ENCODE measurements at places on chromosomes 4 and X.
A peak's percentile ranks its signal among the peaks of the same experiment; 100 is the strongest.

DNA sequence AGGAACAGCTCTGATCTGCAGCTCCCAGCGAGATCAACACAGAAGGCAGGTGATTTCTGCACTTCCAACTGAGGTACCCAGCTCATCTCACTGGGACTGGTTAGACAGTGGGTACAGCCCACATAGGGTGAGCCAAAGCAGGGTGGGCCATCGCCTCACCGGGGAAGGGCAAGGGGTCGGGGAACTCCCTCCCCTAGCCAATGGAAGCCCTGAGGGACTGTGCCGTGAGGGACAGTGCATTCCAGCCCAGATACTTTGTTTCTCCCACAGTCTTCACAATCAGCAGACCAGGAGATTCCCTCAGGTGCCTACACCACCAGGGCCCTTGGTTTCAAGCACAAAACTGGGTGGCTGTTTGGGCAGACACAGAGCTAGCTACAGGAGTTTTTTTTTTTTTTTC lies 555.9 kb downstream of the BCOR start:
- no peak for DNase-seq

DNA sequence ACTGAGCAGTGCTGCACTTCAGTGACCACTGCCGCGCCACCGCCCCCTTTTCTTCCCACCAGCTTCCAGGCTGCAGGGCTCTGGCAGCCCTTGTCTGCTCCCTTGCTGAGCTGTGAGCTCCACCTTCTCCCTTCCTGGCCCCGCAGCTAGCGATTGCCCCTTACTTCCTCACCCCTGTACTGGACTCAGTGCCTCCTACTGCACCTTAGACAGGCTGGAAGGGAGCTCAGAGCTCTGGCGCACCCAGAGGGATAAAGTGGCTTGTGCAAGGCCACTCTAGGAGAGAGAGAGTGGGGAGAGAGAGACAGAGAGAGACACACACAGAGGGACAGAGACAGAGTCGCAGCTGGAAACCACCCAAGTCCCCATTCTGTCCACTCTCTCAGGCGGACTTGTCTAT lies 6.0 kb downstream of the RASL11B start:
- DNase-seq, result no peak

DNA sequence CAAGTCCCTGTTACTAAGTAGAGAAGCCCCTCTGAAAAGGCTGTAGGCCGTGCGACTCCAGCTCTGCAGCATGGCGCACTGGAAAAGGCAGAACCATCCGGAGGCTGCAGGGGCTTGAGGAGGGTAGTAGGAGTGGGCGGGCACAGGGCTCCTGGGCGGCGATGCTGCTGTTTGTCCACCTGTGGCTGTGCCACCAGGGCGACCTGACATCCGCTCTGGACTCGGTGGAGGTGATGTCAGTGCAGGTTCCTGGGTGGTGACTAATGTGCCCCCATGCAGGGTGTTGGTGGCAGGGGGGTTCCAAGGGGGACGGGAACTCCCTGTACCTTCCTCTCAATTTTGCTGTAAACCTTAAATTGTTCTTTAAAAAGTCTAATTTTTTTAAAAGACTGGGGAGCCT lies 58.3 kb downstream of the PCGF3 start:
- DNase-seq, result peak; percentile 17

DNA sequence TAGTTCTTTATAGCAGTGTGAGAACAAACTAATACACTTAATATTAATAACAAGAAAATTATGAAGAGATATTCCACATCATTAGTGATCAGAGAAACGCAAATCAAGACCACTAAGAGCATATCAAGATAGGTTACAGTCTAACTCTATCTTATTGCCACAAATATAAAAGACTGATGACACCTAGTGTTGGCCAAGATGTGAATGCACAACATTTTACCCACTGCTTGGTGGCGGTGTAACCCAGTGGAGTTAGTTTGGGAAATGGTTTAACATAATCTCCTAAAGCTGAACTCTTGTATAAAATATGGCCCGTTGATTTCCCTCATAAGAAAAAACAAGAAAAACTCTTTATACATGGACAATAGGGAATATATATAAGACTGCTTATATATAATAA lies 92.4 kb downstream of the SLITRK2 start:
- no peak for DNase-seq

GRCh38 chrX:129957241-129958082 lies 25.0 kb upstream of the BCORL1 start:
- peak; percentile 31 for DNase-seq

GRCh38 chrX:110302975-110303374 lies 14.9 kb downstream of the AMMECR1 start:
- no peak for DNase-seq

- DNase-seq, result no peak
These were observed 694 bp downstream of the TBL1X start for GRCh38 chrX:9465380-9466123.

GRCh38 chr4:61596606-61597340 lies 396.6 kb downstream of the ADGRL3 start:
- no peak for DNase-seq

- DNase-seq, result no peak
These were observed 114.4 kb downstream of the PSAPL1 start for GRCh38 chr4:7320206-7320797.

- DNase-seq, result no peak
These were observed 22.6 kb downstream of the SYNPO2 start for GRCh38 chr4:118911238-118911703.

- no peak for DNase-seq
These were observed 400.6 kb upstream of the NR3C2 start for GRCh38 chr4:148842843-148843242.

DNA sequence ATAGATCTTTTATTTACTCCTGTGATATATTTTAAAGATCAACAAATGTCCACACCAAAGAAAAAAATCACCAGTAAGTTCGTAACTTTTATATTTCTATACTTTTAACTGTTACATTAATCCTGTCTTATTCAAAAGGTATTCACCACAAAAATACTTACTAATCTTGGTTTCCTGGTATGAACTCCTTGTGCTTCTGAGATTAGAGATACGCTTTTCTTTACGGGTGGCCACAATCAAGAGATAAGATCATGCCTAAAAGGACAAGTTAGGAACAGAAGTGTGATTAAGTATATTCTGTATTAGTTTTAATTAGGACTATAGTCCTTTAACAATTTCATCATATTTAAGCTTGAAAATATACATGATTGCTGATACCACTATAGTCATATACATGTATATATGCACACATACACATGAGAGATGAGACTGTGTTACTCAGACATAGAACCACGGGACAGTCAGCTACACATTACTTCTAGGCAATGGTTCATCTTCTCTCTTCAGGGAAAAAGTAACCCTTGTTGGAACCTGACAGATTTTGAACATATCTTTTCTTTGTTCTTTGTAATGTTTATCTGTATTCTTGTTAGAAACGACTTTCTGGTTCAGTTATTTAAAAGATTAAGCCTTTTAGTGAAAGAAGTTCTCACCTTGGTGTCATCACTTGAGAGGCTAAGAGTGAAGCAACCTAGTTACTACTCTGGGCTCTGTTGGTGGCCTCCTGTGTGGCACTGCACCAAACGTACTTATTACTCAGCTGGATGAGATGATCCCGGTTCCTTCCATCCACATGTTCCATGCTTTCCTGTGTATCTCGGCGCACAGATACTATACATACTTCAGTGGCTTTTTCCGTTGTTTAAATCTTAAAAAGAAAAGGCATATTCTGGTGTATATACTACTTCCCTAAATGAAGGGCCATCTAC lies 146.1 kb downstream of the CBR4 start:
- DNase-seq, result no peak

- no peak for DNase-seq
These were observed 278 bp downstream of the CLOCK start for GRCh38 chr4:55546506-55546755.

DNA sequence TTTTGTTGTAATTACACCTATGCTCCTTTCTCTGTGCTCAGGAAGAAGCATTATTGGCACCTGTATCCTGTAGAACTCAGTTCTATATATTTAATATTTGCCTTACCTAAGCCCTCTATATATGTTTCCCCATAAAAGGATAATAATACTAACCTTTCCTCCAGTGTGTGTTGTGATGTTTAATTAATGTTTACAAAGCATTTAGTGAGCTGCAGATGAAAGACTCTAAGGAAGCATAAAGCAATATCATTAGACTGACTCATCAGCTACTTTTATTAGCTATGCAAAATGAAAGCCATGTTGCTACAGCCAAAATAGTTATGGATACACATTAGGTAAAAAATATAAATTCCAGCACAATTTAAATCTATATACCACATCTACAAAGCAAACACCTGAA lies 93.6 kb upstream of the PTPN13 start:
- DNase-seq, result no peak

DNA sequence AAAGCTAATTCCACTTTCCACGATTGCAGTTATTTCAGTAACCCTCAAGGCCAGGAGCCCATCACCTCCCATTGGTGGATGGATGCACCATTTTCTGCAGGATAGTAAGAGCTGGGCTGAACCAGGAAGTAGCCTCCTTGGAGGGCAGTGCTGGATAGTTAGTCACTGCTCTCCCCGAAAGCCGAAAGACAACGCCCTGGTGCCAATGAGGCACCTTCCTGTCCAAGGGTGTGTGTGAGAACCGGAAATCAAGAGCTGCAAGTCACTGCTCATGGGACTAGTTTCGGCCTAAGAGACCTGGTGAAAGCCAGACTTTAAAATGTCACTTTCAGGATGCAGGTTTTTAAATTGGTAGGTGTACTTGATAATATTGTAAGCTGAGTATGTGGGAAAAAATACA lies 203.8 kb upstream of the HS3ST1 start:
- no peak for DNase-seq

Data from CD4-positive, alpha-beta T cell treated with Interleukin-4 for 4 hours (primary cell).